ENCODE measurements at places on chromosomes 7 and 10. TPM values are rescaled to one million over a fixed set of nuclear protein-coding genes. Genes with fewer than 3 reads are reported as not detected.
A peak's percentile ranks its signal among the peaks of the same experiment; 100 is the strongest.

The ZMIZ1 gene
- 87.2 TPM for total RNA-seq

DNA sequence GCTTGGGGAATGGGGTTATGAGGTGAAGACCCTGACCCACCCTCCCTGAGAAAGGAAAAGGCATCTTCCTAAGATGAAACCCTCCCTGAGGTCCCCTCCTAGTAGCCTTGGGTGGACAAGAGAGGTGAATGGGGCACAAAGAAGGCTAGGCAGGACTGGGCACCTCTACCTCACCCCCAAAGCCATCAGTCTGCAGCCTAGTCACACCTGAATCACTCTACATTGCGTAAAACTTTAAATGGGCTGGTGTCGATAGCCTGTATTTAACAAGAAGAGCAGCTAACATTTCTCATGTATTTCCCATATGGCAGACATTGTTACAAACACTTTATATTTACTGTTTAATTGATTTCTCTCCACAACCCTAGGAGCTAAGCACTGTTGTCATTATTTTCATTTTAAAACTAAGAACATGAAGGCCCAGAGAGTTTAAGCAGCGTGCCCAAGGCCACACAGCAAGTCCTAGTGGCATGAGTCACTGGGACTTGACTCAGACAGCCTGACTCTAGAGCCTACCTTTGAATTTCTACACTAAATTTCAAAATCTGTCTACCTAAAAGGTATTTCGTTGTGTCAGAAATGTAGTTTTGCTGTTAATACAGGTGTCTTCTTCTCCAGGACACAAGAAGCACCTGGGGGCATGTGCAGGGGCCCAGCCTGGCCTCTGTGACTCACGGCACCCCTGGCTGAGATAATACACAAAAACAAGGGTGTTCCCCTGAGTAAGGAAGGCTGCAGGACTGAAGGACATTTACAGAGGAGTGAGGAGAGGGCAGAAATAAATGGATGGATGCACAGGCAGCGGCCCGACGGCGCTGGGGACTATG is 3.4 kb downstream of the AOC1 start:
- DNase-seq: peak; percentile 91
- no peak overlapping the region for H3K27ac ChIP-seq
- H3K36me3 ChIP-seq: no peaks in the 10 kb centered on the region
- no peaks in the 10 kb centered on the region for H3K4me1 ChIP-seq
- H3K27me3 ChIP-seq: peaks cover 54% of the 10 kb centered on the region

GRCh38 chr7:127894588-127894987 is 136.6 kb downstream of the LRRC4 start:
- H3K4me1 ChIP-seq: peaks cover 10% of the 10 kb centered on the region
- H3K27ac ChIP-seq: no peak overlapping the region
- H3K36me3 ChIP-seq: peaks cover 7% of the 10 kb centered on the region
- no peak overlapping the region for H3K4me3 ChIP-seq
- no peak for DNase-seq
- H3K27me3 ChIP-seq: no peaks in the 10 kb centered on the region

The VIPR2 gene
- 10.0 TPM for total RNA-seq

The SPDYE16 gene
- not detected for total RNA-seq

DNA sequence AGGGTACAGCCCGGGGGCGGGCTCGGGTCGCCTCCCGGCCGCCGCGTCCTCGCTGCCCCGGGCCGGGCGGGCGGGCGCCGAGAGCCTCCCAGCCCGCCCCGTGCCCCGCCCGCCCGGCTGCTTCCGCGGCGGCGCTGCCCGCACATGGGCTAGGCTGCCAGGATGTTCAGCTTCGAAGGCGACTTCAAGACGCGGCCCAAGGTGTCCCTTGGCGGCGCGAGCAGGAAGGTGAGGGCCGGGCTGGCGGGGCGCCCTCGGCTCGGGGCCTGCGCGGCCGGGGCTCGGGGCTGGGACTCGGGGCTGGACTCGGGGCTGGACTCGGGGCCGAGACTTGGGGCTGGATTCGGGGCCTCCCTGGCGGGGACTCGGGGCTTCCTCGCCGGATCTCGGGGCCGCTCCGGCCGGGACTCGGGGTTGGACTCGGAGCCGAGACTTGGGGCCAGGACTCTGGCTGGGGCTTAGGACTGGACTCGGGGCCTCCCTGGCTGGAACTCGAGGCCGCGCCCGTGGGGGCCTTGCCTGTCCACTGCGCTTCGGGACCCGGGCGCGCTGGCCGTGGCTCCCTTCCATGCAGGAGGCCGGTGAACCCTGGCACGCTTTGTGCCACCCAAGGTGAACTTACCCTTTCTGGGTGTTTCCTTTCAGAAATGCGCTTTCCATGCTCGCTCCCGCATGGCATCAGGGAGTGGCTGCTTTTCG is 534 bp downstream of the UBE3C start:
- H3K4me1 ChIP-seq: peaks cover 45% of the 10 kb centered on the region
- peaks cover 18% of the 10 kb centered on the region for H3K36me3 ChIP-seq
- DNase-seq: no peak
- peak overlapping the region; percentile 80 for H3K4me3 ChIP-seq

GRCh38 chr10:103757531-103758293 is 97.7 kb downstream of the SH3PXD2A start:
- H3K4me3 ChIP-seq: no peak overlapping the region
- peaks cover 60% of the 10 kb centered on the region for H3K4me1 ChIP-seq
- H3K36me3 ChIP-seq: no peaks in the 10 kb centered on the region
- no peaks in the 10 kb centered on the region for H3K27me3 ChIP-seq

DNA sequence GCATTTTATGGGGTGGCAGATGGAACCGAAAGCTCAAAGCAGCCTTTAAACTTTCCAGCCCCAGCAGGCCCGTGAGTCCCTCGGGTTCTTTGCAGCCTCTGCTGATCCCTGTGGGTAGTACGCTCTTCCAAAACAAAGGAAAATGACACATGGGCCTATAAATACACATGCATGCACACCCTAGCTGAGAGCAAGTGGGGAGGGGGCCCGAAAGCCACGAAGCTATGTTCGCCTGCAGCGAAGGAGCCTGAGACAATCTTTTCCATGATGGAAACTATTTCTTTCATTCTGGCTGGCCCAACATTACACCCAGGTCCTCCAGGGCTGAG is 32.2 kb downstream of the CALML5 start:
- peaks cover 21% of the 10 kb centered on the region for H3K4me1 ChIP-seq
- no peak overlapping the region for H3K4me3 ChIP-seq
- no peaks in the 10 kb centered on the region for H3K27me3 ChIP-seq
- peak overlapping the region; percentile 61 for H3K27ac ChIP-seq
- DNase-seq: no peak

The MYO1G gene
- total RNA-seq: 2.0 TPM

The PRPS1L1 gene
- total RNA-seq: not detected

The ANXA8 gene
- not detected for total RNA-seq

GRCh38 chr10:61971003-61971325 is 69.5 kb downstream of the ARID5B start:
- no peaks in the 10 kb centered on the region for H3K27me3 ChIP-seq
- H3K27ac ChIP-seq: peak overlapping the region; percentile 48
- H3K4me1 ChIP-seq: peaks cover 39% of the 10 kb centered on the region
- H3K4me3 ChIP-seq: no peak overlapping the region
- no peaks in the 10 kb centered on the region for H3K36me3 ChIP-seq

GRCh38 chr7:51180092-51180491 is 136.5 kb downstream of the COBL start:
- H3K27ac ChIP-seq: no peak overlapping the region
- no peak for DNase-seq
- H3K27me3 ChIP-seq: no peaks in the 10 kb centered on the region
- no peaks in the 10 kb centered on the region for H3K36me3 ChIP-seq

The AGR2 gene
- total RNA-seq: not detected

The HOXA9 gene
- total RNA-seq: 0.50 TPM

The VGF gene
- total RNA-seq: 0.23 TPM

The TUBAL3 gene
- total RNA-seq: 0.34 TPM

GRCh38 chr10:122347170-122347841 is 27.2 kb upstream of the PLEKHA1 start:
- DNase-seq: no peak
- peaks cover 6% of the 10 kb centered on the region for H3K4me1 ChIP-seq
- H3K27me3 ChIP-seq: no peaks in the 10 kb centered on the region
- no peaks in the 10 kb centered on the region for H3K36me3 ChIP-seq
- no peak overlapping the region for H3K27ac ChIP-seq
- H3K4me3 ChIP-seq: no peak overlapping the region

DNA sequence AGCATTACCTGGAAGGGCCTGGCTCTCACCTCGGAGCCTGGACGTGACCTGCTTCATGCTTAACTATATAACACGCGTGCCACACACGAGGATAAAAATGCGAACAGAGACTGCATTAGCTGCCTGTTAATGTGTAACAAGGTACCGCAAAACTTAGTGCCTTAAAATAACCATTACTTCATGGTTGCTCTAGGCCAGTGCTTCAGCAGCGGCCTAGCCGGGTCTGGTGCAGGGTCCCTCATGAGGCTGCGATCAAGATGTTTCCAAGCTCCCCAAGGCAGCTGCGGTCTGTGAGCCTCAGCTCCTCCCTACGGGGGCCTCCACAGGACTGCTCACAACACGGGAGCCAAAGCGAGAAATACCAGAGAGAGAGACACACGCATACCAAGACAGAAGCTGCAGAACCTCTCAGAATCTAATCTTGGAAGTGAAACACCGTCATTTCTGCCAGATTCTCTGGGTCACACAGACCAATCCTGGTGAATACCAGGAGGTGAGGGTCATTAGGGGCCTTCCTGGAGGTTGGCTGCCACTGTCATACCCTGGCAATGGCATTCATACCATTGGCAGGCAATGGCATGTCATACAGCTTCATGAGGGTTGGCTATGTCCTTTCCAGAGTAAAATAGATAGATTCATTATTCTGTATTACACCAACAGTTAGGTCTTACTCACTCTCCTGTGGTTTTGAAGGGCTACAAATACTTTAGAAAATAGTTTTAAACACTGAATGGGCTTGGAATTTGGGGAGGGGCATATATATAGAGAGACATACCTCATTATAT is 94.5 kb downstream of the HIPK2 start:
- no peak overlapping the region for H3K4me3 ChIP-seq
- DNase-seq: no peak
- no peaks in the 10 kb centered on the region for H3K27me3 ChIP-seq
- H3K36me3 ChIP-seq: no peaks in the 10 kb centered on the region
- H3K27ac ChIP-seq: no peak overlapping the region

The CLDN3 gene
- total RNA-seq: 0.80 TPM

DNA sequence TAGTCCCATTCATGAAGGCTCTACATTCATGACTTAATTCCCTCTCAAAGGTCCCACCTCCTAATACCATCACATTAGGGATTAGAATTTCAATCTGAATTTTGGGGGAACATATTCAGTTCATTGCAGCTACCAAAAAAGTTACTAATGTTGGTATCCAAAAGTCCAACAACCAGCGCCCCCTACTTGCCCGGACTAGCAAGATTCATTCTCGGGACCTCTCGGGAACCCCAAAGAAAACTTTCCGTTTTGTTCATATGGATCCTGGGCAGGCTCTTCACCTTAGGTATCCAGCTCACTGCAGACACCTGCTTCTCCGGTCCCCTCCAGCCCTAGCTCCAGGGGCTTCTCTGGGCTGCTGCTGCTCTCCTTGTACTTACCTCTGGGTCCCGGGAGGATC is 8.9 kb upstream of the GRK5 start:
- peaks cover 11% of the 10 kb centered on the region for H3K4me1 ChIP-seq
- DNase-seq: no peak
- no peaks in the 10 kb centered on the region for H3K36me3 ChIP-seq

The CALCR gene
- total RNA-seq: 0.17 TPM

DNA sequence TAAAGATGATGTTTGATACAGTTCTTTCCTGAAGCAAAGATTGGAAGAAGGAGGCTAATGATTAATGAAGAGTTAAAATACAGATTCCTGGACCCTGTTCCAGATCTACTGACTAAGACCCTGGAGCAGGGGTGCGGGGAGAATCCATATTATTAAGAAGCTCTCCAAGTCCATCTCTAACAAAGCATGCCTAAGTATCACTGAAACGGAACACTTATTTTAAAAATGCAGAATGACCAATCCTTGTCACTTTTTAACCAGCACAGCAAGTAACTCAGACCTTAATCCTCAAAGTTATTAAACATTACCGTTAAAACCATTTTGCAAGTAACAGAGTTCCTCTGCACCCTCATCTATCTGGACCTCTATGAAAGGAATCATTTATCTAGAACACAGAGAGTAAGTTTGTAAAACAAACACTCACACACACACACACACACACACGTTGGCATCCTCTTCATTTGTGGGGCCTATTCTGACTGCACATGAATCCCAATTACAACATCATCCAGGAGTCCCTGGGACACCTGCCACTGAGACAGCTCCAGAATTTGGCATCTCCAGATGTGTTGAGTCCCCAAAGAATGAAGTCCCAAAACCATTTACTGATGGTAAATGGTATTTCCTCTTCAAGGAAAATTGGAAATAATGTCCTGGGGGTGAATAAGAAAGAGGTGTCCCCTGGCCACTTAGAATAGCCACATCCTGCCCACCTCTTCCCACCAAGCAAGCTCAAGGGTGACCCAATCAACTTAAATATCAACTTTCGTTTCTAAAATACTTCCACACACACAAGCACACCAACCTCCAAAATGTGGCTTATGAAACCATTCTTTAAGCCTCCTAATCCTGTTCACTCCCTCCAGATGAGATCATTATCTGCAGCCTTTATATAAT is 117.5 kb downstream of the PARD3 start:
- peaks cover 79% of the 10 kb centered on the region for H3K4me1 ChIP-seq
- peak; percentile 75 for DNase-seq
- H3K27ac ChIP-seq: no peak overlapping the region
- no peaks in the 10 kb centered on the region for H3K36me3 ChIP-seq

DNA sequence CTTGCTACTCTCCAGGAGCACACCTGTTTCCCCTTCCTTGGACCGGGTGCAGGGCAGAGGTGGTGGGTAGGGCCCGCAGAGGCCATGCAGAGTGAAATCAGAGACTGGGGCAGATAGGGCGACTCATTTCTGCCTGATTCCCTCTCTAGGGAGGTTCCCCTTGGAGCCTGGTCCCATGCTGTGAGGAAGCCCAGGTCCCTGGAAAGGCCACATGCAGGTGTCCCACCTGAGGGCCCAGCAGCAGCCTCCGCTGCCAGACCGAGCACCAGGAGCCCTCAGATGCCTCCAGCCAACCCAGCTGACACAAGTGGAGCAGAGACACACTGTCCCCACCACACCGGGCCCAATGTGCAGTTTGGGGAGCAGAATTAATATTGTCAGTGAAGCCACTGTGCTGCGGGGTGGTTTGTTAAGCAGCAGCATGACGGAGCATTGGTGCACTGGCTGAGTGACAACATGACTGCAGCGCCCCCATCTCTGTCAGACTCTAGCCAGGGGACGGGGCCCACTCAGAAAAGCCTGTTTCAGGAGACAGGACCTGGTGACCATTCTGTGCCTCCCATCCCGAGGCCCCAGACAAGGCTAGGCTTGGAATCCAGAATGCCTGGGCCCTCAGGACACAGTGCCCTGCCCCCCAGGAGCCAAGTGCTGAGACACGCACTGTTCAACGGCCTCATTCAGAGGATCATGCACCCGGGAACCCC is 30.4 kb upstream of the RET start:
- H3K4me1 ChIP-seq: no peaks in the 10 kb centered on the region
- no peaks in the 10 kb centered on the region for H3K36me3 ChIP-seq
- DNase-seq: no peak
- H3K27me3 ChIP-seq: no peaks in the 10 kb centered on the region
- H3K4me3 ChIP-seq: no peak overlapping the region
- H3K27ac ChIP-seq: no peak overlapping the region

The EPO gene
- total RNA-seq: not detected

The AKR1C4 gene
- not detected for total RNA-seq

Data from esophagus muscularis mucosa (tissue), 4 donors.